Ascending aorta (tissue), 2 donors: ENCODE measurements at places on chromosomes 3 and 15.

GRCh38 chr3:112781599-112781998 is 65.1 kb downstream of the CD200R1L start:
- DNase-seq = no peak

DNA sequence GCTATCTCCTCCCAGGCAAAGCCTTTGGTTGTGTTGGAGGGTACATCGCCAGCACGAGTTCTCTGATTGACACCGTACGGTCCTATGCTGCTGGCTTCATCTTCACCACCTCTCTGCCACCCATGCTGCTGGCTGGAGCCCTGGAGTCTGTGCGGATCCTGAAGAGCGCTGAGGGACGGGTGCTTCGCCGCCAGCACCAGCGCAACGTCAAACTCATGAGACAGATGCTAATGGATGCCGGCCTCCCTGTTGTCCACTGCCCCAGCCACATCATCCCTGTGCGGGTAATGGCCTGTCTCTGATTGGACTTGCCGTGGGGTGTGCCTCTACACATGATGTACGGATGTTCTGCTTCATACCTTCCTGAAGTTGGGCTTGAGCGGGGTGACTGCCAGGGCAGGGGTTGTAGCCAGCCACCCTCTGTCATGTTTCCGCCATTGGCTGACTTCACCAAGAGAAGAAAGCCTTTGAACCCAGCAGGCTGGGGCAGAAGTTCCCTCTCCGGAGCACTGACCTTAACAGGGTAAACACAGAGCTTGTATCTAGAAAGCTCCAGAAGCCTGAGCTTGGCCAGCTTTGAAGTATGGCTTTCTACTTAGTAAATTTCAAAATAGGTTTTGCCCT is 13.4 kb downstream of the ALAS1 start:
- DNase-seq = no peak

- no peak for DNase-seq
These were observed 16.3 kb upstream of the BBX start for GRCh38 chr3:107506458-107506857.

DNA sequence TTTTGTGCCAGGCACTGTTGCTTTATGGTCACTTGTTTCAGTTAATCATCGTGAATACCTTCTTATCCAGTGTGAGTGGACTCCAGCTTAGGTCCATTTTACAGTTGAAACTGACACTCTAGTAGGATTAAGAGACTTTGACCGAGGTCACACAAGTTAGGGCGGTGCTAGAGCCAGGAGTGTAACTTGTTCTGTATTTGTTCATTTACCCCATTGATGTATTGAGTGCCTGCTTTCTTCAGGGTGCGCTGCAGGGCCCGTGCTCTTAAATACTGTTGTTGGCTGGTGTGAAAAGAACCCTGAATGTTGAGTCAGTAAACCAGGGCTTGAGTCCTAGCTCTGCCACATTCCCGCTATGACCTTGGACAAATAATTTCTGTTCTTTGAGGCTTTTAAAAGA is 15.4 kb downstream of the PDHB start:
- no peak for DNase-seq

- no peak for DNase-seq
These were observed 24.4 kb downstream of the FAH start for GRCh38 chr15:80177156-80177555.
